Central memory CD4-positive, alpha-beta T cell (primary cell): ENCODE measurements at places on chromosomes 3 and 15.

- DNase-seq = no peak
Observed at GRCh38 chr3:52521881-52522650, 11.6 kb downstream of the NT5DC2 start.

- DNase-seq = no peak
Observed at GRCh38 chr3:78605178-78605577, 1162.6 kb downstream of the ROBO1 start.

- DNase-seq = peak; percentile 1
Observed at GRCh38 chr3:170128259-170128976, 53.1 kb downstream of the PHC3 start.

GRCh38 chr15:71207141-71207540 lies 91.9 kb downstream of the THSD4 start:
- DNase-seq = no peak

- no peak for DNase-seq
Observed at GRCh38 chr15:98324341-98324970, 323.9 kb upstream of the IGF1R start.

GRCh38 chr15:67358391-67358790 lies 103.8 kb downstream of the IQCH start:
- DNase-seq = no peak

GRCh38 chr3:143851331-143852017 lies 3.2 kb upstream of the SLC9A9 start:
- DNase-seq = no peak

GRCh38 chr15:100734586-100734985 lies 132.2 kb downstream of the ASB7 start:
- DNase-seq = no peak
